ENCODE measurements at places on chromosomes 11 and 22. TPM values are rescaled to one million over a fixed set of nuclear protein-coding genes. Genes with fewer than 3 reads are reported as not detected.

GRCh38 chr11:64720167-64720566 is 2.8 kb downstream of the NRXN2 start:
- H3K4me3 ChIP-seq = no peak overlapping the region
- no peak overlapping the region for H3K27ac ChIP-seq
- H3K36me3 ChIP-seq = no peaks in the 10 kb centered on the region
- no peak for DNase-seq
- H3K27me3 ChIP-seq = peaks cover 52% of the 10 kb centered on the region
- no peaks in the 10 kb centered on the region for H3K4me1 ChIP-seq

GRCh38 chr11:40255457-40255856 is 1204.0 kb downstream of the LRRC4C start:
- no peaks in the 10 kb centered on the region for H3K27me3 ChIP-seq
- H3K36me3 ChIP-seq = no peaks in the 10 kb centered on the region
- no peaks in the 10 kb centered on the region for H3K4me1 ChIP-seq
- no peak for DNase-seq

DNA sequence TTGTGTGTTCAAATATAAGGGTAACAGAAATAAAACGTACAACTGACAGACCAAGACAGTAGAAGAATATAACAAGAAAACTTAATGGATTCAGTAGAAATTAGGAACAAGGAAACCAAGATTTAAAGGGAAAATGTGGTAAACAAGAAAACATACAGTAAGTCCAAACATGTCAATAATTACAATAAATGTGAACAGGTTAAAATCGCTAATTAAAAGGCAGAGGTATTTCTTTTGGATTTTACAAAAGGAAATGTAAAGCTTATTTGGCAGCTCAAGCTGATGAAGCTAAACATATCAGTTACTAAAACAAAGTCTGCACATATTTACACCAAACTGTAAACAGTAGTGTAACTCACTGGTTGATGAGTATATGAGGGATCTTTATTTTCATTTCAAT is 2.3 kb upstream of the SLC22A12 start:
- H3K36me3 ChIP-seq = no peaks in the 10 kb centered on the region
- no peak overlapping the region for H3K27ac ChIP-seq
- H3K4me3 ChIP-seq = no peak overlapping the region
- H3K27me3 ChIP-seq = peaks cover 25% of the 10 kb centered on the region
- H3K4me1 ChIP-seq = no peaks in the 10 kb centered on the region
- DNase-seq = no peak

DNA sequence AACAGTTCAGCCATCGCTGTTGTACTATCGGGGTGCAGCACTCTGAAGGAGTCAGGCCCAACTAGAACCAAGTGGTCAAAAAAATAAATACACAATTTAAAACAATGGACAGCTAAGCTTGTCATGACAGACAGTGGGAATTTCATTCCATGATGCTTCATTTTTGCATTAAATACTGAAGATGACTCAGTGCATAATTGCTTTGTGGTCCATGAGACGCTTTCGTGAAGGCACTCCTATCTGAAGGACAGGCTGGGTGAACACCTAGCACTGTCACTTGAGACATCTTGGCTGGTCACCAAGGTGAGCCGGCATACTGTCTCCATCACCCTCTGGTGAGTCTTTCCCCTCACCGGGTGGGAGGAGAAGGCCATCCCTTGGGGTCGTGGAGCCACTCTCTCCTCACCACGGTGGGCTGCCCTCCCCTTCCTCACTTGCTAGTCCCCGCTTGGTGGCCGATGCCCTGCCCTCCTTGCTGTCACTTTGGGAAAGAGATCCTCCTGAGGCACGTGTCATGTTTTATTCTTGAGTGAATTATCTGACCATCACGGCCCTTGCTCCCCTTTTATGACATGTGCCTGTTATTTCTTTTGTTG is 4.9 kb upstream of the TESMIN start:
- H3K36me3 ChIP-seq = peaks cover 21% of the 10 kb centered on the region
- H3K4me1 ChIP-seq = no peaks in the 10 kb centered on the region
- H3K4me3 ChIP-seq = no peak overlapping the region
- no peaks in the 10 kb centered on the region for H3K27me3 ChIP-seq
- H3K27ac ChIP-seq = no peak overlapping the region

GRCh38 chr11:124807660-124808270 is 7.6 kb upstream of the MSANTD2 start:
- no peak overlapping the region for H3K27ac ChIP-seq
- H3K27me3 ChIP-seq = peaks cover 9% of the 10 kb centered on the region
- DNase-seq = no peak
- H3K36me3 ChIP-seq = no peaks in the 10 kb centered on the region
- H3K4me3 ChIP-seq = no peak overlapping the region
- H3K4me1 ChIP-seq = peaks cover 9% of the 10 kb centered on the region

DNA sequence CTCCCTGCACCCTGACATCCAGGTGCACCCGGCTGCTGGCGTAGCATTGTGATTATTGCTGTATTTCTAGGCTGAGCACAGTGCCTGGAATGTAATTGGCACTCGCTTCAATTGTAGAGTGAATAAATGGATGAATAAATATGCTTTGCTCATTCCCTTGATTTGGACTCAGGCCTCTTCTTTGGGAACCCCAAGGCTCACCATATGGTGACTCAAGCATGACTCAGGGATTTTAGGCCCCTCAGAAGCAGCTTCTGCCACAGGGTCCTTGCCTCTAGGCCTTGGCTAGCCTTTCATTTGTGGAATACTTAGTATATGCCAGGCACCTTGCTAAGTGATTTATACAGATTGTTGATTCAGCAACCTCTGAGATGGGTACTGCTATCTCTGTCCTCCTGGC is 78.9 kb downstream of the GRIK4 start:
- peaks cover 26% of the 10 kb centered on the region for H3K27me3 ChIP-seq
- H3K4me1 ChIP-seq = no peaks in the 10 kb centered on the region
- no peak for DNase-seq
- no peak overlapping the region for H3K27ac ChIP-seq
- no peaks in the 10 kb centered on the region for H3K36me3 ChIP-seq

GRCh38 chr11:109914809-109915653 is 178.2 kb upstream of the ZC3H12C start:
- no peak overlapping the region for H3K4me3 ChIP-seq
- no peaks in the 10 kb centered on the region for H3K4me1 ChIP-seq
- H3K27me3 ChIP-seq = no peaks in the 10 kb centered on the region
- no peaks in the 10 kb centered on the region for H3K36me3 ChIP-seq

DNA sequence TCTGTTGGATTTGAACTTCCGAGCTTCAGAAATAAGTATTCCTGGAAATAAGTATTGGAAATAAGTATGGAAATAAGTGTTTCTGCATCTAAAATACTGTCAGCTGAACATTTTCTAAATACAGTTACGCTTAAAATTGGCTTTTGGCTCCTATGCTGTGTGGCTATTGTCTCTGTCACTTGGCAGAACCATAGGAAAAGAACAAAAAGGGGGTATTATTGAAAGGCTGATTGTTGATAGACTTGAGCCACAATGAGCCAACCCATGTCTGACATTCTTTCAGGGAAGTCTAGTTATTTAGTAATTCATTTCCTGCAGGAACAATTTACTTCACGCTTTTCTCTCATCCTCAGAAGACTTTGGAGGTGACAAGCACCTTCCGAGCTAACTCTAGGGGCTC is 32.5 kb upstream of the LARGE1 start:
- no peak overlapping the region for H3K27ac ChIP-seq
- DNase-seq = no peak
- H3K4me1 ChIP-seq = no peaks in the 10 kb centered on the region
- no peaks in the 10 kb centered on the region for H3K27me3 ChIP-seq
- H3K4me3 ChIP-seq = no peak overlapping the region

Gene PIH1D2
- total RNA-seq = 1.3 TPM

Gene PATE4
- total RNA-seq = not detected

Gene MS4A1
- 0.24 TPM for total RNA-seq

Gene CDC42BPG
- total RNA-seq = 7.4 TPM

Gene CARD16
- total RNA-seq = 0.31 TPM

Gene UBTFL1
- total RNA-seq = not detected

Gene C11orf87
- total RNA-seq = not detected

Gene RFPL2
- not detected for total RNA-seq

Gene SCN4B
- total RNA-seq = not detected

Gene OR5L2
- not detected for total RNA-seq
